Right renal cortex interstitium (tissue), 3 donors: ENCODE measurements at places on chromosomes 16 and 17. TPM values are rescaled to one million over a fixed set of nuclear protein-coding genes. Genes with fewer than 3 reads are reported as not detected.

DNA sequence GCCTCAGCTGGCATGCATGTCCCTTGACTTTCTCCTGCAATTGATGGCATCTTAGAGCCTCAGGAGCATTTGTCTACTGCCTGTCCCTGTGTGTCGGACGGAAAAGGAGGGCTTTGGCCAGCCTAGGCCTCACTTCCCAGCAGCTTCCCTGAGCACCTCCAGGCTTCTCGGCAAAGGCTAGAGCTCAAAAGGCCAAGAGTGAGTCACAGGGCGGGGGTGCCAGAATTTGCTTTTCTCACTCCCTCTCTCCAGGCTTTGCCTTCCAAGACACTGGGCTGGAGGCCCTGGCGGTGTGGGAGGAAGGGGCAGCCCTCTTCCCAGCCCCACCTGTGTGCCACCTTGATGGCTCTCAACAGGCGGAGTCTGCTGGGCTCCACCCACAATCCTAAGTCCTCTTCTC lies 107.3 kb upstream of the MAF start:
- DNase-seq: no peak

GRCh38 chr16:3158026-3158509 lies 23.2 kb downstream of the ZNF213 start:
- no peak for DNase-seq

Gene GFAP
- 0.89 TPM for polyA plus RNA-seq

DNA sequence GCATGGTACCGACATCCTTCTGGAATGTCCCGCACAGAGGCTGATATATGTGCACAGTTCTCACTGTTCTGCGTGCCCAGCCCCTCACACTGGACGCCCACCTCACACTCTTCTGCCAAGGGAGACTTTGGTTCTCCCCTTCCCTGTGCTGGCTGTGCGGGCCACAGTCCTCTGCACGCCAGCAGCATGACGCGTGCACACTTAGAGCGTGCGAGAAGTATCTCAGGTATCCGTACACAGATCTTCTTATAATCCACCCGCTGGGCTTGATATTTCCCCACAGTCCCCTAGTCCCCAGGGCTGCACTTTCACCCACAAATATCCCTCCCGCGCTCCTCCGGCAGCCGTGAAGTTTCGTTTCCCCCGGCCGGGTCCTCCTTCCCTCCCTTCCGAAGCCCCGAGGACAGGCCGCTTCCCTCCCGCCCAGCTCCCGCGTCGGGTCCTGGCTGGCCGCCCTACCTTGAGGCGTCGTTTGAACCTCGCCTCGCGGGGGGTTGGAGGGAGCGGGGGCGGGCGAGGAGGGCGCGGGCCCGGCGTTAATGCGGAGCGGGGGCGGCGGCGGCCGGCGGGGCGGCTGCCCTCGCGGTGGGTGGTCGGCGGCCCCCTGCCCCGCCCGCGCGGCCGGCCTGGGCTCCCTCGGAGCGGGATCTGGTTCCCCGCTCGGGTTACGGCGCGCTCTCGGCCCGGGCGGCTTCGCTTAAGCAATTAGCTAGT lies 5.0 kb upstream of the FOXF1 start:
- no peak for DNase-seq

GRCh38 chr17:78375401-78376151 lies 2.9 kb upstream of the PGS1 start:
- DNase-seq: no peak

DNA sequence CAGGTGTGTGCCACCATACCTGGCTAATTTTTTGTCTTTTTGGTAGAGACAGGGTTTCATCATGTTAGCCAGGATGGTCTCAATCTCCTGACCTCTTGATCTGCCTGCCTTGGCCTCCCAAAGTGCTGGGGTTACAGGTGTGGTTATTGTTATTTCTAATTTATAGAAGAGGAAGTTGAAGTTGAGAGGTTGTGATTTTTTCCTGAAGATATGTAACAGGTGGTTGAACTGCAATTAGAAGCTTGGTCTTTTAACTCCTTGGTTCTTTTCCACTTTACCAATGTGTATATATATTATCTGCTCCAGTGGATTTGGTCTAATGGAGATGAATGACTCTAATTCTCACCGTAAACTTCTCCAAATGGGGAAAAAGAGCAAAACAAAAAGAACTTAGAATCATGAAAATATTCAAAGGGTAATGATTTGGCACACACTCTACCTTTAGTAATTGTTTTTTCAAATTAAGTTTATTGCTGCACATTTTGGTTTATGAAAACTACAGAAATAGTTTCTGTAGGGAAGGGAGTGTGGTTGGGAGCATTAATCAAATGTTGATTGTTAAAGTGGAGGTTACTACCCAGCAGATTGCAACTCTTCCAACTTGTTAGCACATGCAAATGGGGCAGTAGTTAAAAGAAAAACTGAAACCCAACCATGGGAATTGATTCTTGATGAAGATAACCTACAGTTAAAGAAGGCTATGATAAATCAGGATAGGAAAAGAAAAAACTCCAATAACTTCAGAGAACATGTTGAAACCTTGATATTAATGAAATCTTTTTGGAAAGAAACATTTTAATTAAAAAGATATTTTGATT lies 1.8 kb upstream of the KRT10 start:
- no peak for DNase-seq

DNA sequence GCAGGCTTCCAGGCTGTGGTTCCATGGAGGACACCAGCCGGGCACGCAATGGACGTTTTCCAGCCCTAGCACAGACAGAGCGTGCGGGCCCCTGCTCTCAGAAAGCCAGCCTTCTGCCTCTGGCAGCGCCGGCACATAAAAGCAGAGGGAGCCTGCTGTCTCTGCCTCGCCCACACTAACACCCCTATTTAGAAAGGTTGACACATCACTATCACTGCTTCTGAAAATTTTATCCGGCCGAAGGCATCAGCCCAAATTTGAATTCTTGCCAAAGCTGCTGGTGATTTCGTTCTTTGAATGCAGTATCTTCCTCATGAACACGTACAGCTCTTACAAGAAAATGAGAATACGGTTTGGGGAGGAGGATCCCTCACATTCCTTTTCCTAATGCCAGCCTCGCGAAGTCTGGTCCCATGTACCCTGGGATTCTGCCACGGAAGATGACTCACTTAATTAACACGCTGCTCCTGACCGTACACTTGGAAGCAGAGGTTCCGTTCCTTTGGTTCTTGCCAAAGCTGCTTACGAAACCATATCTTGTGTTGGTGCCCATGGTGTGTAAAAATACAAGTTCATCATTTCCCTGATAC lies 1.3 kb upstream of the RAB11FIP3 start:
- DNase-seq: no peak

Gene TUBG1
- 53.5 TPM for polyA plus RNA-seq

DNA sequence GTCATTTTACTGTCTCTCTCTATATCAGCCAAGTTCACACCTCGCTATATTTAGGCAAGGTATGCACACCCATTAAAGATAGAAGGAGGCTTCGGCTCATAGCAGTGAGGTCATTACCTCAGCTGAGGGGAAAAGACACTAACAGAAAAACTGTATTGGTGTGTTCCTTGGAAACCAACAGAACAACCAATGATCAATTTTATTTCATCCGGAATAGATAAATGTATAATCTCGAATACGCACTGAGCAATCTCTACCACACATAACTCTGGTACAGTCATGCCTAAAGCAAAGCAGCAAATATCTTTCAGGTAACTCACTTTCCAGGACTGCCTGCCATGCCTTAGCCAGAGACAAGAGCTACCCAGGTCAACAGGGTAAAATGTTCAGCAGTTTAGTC lies 109.9 kb upstream of the CORO6 start:
- no peak for DNase-seq

Gene IRX3
- 32.2 TPM for polyA plus RNA-seq

Gene MSLN
- polyA plus RNA-seq: 13.8 TPM

Gene EEF2K
- 12.0 TPM for polyA plus RNA-seq

- DNase-seq: no peak
Measured at GRCh38 chr17:5596421-5596820, 12.1 kb upstream of the NLRP1 start.

DNA sequence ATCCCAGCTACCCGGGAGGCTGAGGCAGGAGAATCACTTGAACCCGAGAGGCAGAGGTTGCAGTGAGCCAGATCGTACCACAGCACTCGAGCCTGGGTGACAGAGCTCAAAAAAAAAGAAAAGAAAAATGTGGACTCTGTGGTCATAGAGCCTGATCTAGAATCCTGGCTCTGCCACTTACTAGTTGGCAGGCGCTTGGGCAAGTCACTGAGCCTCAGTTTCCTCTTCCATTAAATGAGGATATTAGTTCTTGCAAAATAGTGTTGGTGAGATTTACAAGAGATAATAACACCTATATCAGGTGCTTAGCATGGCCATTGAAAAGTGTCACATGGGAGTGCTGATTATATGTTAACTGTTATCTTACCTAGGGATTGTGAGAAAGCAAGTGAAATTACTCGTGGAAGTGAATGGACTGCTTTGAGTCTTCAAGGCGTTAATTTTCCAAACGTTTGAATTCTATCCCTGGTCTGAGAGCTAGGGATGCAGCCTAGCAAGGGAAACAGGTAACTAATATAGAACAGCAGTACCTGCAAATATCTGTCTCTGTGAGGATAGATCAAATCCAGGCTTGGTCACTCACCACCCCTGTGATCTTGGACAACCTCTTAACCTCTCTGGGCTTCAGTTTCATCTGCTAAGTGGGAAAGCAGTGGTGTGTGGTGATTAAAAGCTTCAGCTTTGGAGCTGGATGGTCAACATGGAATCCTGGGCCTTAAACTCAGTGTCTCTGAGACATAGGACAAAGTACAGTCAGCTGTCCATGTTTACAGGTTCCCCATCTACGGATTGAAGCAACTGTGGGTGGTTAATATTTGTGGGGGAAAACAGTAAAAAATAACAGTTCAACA lies 953 bp upstream of the NSMCE1 start:
- DNase-seq: no peak

- no peak for DNase-seq
Measured at GRCh38 chr17:72658675-72659074, 433.8 kb downstream of the SLC39A11 start.

Gene USP43
- polyA plus RNA-seq: 6.2 TPM

DNA sequence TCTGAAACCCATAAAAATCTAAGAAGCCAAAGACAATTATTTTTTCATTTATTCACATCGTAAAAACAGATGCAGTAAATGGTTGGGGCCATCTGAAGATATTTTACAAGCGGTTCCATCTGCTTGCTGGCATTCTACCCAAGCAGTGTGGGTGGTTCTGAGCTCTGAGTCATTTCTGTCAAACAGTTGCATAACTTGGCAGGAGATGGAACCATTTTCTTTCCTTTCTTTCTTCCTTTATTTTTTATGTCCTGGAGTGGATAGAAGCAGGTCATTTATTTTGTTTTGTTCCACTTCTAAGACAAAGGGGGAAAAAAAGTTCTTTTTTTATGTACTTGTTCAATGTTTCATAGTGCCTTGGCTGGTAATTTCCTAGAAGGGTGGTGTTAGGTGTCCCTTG lies 1151.9 kb upstream of the GOT2 start:
- DNase-seq: no peak

GRCh38 chr16:4077174-4077649 lies 39.0 kb downstream of the ADCY9 start:
- no peak for DNase-seq

DNA sequence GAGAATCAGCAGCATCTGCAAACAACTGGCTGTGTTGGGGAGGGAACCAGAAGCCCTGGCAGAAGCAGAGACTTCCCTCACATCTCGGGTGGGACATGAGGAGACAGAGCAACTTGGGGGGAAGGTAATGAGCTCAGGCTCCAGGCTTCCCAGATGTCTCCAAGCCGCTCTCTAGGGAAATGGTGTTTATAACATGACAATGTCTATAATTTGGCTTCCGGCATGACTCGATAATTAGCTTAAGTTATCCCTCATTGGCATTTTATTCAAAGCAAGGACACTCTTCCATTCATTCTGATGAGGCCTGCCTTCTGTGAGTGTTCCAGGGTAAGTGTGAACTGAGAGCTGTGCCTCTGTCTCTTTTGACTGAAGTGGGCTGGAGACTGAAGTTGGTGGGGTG lies 14.7 kb upstream of the MLLT6 start:
- DNase-seq: no peak

- DNase-seq: no peak
Measured at GRCh38 chr17:67679225-67679624, 38.5 kb upstream of the NOL11 start.

GRCh38 chr17:4555873-4556759 lies 932 bp upstream of the MYBBP1A start:
- no peak for DNase-seq

DNA sequence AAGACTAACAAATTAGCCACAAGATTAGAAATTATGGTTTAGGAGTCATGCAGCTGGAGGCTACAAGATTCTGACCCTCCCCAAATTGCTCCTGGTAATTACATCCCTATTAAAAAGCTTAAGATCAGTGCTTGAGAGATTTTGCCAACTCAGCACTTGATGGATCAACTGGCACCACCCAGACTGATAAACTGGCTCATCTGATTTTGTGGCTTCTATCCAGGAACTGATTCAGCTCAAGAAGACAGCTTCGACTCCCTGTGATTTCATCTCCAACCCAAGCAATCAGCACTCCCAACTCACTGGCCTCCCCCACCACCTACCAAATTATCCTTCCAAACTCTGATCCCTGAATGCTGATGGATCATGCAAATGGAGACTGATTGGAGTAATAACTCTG lies 94.8 kb downstream of the TNFRSF13B start:
- DNase-seq: no peak

GRCh38 chr17:57946798-57947358 lies 8.3 kb downstream of the CUEDC1 start:
- no peak for DNase-seq

Gene RCVRN
- polyA plus RNA-seq: 0.37 TPM

Gene KRTAP2-1
- polyA plus RNA-seq: not detected

DNA sequence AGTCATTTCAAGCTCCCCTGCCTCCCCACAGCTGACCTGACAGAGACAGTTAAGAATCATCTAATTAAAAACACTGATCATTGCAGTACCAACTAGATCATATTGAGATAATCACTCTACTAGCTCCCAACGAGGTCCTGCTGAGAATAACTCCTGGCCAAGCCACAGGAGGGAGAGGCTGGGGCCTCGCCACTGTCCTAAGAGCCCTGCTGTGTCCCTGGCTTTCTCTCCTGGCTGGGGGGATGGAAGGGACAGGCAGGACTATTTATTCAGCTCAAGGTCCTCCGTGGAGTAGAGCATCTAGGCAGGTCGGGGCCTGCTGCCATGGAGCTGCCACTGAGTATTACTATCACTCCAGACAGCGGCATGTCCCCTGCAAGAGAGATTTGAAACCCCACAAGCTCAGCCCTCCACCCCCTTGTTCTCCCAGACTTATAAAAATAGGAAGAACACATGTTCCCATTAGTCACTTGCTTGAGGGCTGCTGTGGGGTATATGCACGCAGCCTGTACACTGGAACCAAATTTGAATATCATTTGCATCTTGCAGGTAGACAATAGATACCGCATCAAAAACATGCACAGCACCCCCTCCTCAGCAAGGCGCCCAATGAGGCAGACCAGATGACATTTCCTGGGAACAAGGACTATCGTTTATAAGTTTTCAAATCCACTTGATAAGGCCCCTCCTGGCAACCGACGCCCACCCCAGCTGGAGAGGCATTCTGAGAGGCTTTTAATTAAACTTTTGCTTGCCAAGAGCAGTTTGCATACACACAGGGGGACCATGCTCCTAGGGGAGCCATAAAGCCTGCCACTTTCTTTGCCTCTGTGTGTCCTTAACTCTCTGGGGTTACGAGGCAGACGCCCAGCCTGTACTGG lies 385.2 kb upstream of the ZFHX3 start:
- no peak for DNase-seq

- DNase-seq: no peak
Measured at GRCh38 chr17:62618647-62619416, 8.6 kb upstream of the MRC2 start.

- DNase-seq: no peak
Measured at GRCh38 chr17:29595943-29596774, 3.2 kb downstream of the ANKRD13B start.

Gene NUBP1
- polyA plus RNA-seq: 31.8 TPM
